ENCODE measurements at places on chromosomes 16 and 17. TPM values are rescaled to one million over a fixed set of nuclear protein-coding genes. Genes with fewer than 3 reads are reported as not detected.

GRCh38 chr16:8581831-8582580 lies 8.3 kb downstream of the TMEM114 start:
- H3K4me3 ChIP-seq, result no peak overlapping the region
- peaks cover 3% of the 10 kb centered on the region for H3K4me1 ChIP-seq
- H3K27ac ChIP-seq, result no peak overlapping the region
- DNase-seq, result no peak
- no peaks in the 10 kb centered on the region for H3K36me3 ChIP-seq

DNA sequence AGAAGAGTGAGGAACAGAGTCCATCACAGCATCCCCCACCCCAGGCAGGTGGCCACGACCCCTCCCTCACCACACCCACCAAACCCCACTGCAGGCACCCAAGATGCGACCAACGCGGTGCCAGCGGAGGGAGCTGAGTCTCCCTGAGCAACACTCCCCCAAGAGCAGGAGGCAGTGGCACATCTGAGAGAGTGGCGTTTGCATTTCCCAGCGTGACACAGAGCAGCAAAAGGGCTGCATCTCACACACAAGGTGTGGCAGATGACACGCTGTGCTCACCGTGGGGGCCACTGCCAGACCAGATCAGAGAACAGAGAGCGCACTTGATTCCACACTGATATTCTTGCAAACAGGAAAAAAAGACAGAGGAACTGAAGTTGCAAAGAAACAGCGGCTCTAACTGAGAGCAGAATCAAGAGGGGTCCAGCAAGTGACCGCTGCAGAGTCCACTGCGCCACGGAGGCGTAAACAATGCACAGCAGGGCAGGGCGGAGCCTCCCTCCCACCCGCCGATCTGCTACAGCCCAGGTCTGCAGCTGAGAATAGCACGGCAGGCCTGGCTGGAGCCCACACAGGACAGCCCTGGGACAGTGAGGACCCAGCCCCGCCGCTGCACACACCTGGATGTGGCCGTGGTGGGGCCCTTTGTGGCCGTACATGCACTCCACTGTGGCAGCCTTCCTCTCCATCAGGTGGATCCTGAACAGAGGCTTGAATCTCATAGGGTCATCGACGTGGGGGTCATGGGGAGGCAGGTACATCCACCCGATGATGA lies 26.0 kb upstream of the C16orf95 start:
- no peaks in the 10 kb centered on the region for H3K27me3 ChIP-seq
- H3K4me1 ChIP-seq, result peaks cover 5% of the 10 kb centered on the region
- H3K27ac ChIP-seq, result no peak overlapping the region
- H3K4me3 ChIP-seq, result no peak overlapping the region
- peaks cover 6% of the 10 kb centered on the region for H3K36me3 ChIP-seq

- H3K4me3 ChIP-seq, result no peak overlapping the region
- peaks cover 7% of the 10 kb centered on the region for H3K4me1 ChIP-seq
- no peak for DNase-seq
- no peaks in the 10 kb centered on the region for H3K27me3 ChIP-seq
These were observed 544.4 kb downstream of the KCNJ2 start for GRCh38 chr17:70713694-70714093.

GRCh38 chr17:63702721-63703015 lies 2.7 kb upstream of the LIMD2 start:
- H3K4me1 ChIP-seq, result peaks cover 24% of the 10 kb centered on the region
- no peak for DNase-seq
- H3K27me3 ChIP-seq, result no peaks in the 10 kb centered on the region
- no peak overlapping the region for H3K27ac ChIP-seq
- H3K4me3 ChIP-seq, result no peak overlapping the region
- H3K36me3 ChIP-seq, result peaks cover 2% of the 10 kb centered on the region

DNA sequence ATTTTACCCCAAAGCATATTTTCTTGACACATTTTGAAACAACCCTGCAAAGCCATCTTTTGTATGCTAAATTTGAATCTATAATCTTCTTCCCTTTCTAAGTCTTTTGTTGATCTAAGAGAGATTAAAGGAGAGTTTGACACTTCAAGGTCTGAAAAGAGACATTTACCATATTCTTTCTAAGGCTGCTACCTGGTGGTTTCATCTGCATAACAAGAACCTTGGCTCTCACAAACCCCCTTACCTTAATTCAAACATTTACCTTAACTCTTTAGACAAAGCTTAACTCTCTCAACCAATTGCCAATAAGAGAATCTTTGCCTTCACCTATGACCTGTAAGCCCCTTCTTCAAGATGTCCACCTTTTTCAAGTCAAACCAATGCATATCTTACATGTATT lies 1143.6 kb downstream of the CDH11 start:
- H3K4me3 ChIP-seq, result no peak overlapping the region
- no peaks in the 10 kb centered on the region for H3K27me3 ChIP-seq
- H3K36me3 ChIP-seq, result no peaks in the 10 kb centered on the region
- no peaks in the 10 kb centered on the region for H3K4me1 ChIP-seq
- DNase-seq, result no peak
- no peak overlapping the region for H3K27ac ChIP-seq

- H3K27me3 ChIP-seq, result no peaks in the 10 kb centered on the region
- no peaks in the 10 kb centered on the region for H3K4me1 ChIP-seq
- no peak overlapping the region for H3K4me3 ChIP-seq
- H3K36me3 ChIP-seq, result no peaks in the 10 kb centered on the region
- H3K27ac ChIP-seq, result no peak overlapping the region
- DNase-seq, result no peak
These were observed 33.8 kb downstream of the ULK2 start for GRCh38 chr17:19833914-19834313.

GRCh38 chr17:29136998-29137730 lies 43.0 kb downstream of the MYO18A start:
- no peaks in the 10 kb centered on the region for H3K4me1 ChIP-seq
- no peak overlapping the region for H3K4me3 ChIP-seq
- no peaks in the 10 kb centered on the region for H3K27me3 ChIP-seq
- no peak for DNase-seq

- no peak overlapping the region for H3K4me3 ChIP-seq
- peaks cover 33% of the 10 kb centered on the region for H3K4me1 ChIP-seq
- H3K27ac ChIP-seq, result peak overlapping the region; percentile 90
These were observed 1.2 kb upstream of the MT2A start for GRCh38 chr16:56607109-56607618.

DNA sequence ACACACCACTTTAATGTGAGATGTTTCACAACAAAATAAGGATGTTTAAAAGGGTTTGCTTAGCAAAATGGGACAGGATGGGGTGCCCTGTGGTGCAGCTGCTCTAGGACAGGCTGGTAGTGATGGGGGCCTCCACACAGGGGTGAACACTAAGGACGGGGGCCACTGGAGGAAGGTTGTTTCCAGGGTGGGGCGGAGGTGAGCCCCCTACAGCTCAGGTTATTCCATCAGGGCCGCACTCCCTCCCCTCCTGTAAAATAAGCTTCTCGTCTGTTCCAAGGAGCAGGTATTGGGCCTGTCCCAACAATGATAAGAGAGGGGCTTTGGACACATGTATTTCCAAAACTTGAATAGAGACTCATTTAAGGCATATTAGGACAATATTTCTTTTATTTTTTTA lies 1.9 kb upstream of the HEXD start:
- H3K36me3 ChIP-seq, result peaks cover 31% of the 10 kb centered on the region
- no peak for DNase-seq
- H3K4me1 ChIP-seq, result no peaks in the 10 kb centered on the region
- no peaks in the 10 kb centered on the region for H3K27me3 ChIP-seq
- no peak overlapping the region for H3K27ac ChIP-seq

DNA sequence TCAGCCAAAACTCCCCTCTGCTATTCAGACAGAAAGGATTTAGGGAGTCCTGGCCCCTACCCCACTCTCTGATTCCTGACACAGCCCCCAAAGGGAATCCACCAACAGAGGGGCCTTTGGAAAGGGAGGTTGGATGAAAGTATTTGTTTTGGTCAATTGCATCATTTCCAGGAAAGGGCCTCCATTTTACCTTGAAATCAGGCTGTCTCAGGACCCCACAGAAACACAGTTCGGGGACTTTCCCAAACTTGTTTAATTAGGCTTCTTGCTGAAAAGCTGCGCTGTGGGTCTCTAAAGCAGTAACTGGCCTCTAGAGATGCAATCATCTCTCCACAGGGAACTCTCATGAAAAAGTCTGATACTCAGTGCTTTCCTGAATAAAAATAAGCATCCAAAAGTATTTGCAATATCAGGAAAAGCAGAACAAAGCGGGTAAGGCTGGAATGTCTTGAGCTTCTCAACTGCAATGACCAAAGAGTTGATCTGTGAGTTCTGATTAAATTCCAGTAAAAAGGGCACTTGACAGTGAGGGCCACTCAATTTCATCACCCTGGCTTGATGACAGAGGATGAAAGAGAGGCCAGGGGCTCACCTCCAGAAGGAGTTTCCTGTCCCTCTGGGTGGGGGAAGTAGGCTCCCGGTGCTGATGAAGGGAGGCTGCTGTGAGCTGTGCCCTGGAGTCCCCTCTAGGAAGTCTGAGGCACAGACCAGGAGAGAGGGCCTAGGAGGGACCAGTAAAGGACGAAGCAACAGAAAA lies 36.3 kb downstream of the LYRM9 start:
- H3K36me3 ChIP-seq, result no peaks in the 10 kb centered on the region
- H3K27me3 ChIP-seq, result no peaks in the 10 kb centered on the region
- no peak for DNase-seq
- H3K4me1 ChIP-seq, result no peaks in the 10 kb centered on the region
- no peak overlapping the region for H3K27ac ChIP-seq

DNA sequence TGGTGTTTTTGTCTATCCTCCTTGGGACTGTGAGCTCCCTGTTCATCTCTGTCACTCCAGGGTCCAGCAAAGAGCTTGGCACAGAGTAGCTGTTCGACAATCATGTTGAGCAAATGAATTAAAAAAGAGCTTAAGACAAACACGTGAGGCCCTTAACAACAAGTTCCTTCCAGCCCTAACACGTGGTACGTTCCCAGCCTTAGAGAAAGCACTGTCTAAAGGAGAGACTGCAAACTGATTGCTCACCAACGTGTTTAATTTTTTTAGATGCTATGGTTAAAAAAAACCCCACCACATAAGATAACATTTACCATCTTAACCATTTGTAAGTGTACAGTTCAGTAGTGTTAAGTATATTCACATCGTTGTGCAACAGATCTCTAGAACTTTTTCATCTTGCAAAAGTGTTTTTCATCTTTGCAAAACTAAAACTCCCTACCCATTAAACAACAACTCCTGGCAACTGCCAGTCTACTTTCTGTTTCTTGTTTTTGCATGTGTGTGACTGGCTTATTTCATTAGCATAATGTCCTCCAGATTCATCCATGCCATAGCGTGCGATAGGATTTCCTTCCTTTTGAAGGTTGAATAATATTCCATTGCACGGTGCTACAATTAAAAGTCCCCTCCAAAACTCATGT lies 28.2 kb downstream of the LAT start:
- no peaks in the 10 kb centered on the region for H3K36me3 ChIP-seq
- no peaks in the 10 kb centered on the region for H3K4me1 ChIP-seq
- no peak for DNase-seq
- H3K27me3 ChIP-seq, result no peaks in the 10 kb centered on the region
- no peak overlapping the region for H3K27ac ChIP-seq

DNA sequence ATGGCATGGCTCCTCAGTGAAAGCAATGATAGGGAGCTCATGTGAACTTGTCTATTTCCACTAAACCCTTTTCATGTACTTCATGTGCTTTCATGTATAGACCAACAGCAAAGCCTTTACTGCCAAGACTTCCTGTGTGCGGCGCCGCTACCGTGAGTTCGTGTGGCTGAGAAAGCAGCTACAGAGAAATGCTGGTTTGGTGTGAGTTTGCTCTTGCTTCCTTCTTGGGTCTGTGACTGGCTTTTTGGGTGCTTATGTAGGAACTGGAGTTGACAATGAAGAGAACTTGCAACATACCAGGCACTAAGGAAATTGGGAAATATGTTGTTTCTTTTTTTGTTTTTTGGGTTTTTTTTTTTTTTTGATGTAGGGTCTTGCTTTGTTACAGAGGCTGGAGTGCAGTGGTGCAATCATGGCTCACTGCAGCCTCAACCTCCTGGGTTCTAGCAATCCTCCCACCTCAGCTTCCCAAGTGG lies 5.7 kb downstream of the SNX11 start:
- no peak overlapping the region for H3K27ac ChIP-seq
- H3K27me3 ChIP-seq, result no peaks in the 10 kb centered on the region
- DNase-seq, result no peak
- H3K36me3 ChIP-seq, result peaks cover 8% of the 10 kb centered on the region

- no peak overlapping the region for H3K4me3 ChIP-seq
- no peaks in the 10 kb centered on the region for H3K36me3 ChIP-seq
- no peaks in the 10 kb centered on the region for H3K4me1 ChIP-seq
- DNase-seq, result no peak
- no peak overlapping the region for H3K27ac ChIP-seq
- H3K27me3 ChIP-seq, result peaks cover 22% of the 10 kb centered on the region
These were observed 19.9 kb downstream of the TLE7 start for GRCh38 chr16:71421911-71422310.

DNA sequence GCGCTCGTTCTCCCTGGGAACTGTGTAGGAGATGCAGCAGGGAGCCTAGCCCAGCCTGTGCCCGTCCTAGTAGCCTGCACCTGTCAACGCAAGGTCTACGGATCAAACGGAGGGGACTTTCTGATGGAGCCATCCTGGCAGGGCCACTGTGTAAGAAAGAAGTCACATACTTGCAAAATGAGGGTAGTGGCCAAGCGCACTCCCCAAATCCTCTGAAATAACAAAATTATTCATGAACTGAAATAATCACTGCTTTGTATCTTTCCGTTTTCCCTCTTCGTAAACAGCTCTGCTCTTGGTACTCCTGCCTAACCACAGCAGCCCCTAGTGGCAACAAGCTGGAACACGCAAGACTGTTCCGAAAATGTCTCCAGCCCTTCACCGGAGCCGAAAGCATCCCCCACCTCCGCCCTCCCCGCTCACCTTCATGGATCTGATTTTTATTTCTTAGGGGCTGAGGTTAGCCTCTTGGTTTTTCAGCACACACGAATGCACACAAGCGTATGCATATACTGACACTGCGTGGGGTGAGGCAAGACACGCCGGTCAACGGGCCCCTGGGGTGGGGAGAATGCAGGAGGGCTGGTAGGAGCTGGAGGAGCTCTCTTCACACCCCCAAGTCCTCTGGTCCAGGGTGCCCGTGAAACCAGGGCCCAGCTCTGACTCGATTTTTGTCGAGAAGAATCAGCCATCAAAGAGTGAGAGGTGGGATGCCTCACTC lies 100.8 kb downstream of the ABCC12 start:
- no peaks in the 10 kb centered on the region for H3K27me3 ChIP-seq
- no peak overlapping the region for H3K4me3 ChIP-seq

DNA sequence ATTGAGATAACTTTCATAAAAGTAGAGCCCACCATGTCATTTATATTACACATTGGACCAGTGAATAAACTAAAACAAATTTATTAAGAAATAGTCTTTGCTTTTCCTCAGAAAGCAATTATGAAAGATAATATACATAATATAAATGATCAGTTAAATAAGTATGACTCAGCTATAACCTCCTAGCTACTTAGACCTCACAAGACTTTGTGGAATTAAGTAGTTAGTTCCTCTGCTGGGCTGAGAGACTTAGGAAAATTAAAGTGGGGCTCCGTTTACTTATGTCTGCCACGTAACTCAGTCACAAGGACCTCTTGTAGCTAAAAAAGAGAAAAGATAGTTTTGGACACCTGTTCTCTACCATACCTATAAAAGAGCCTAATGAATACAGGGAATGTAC lies 76.9 kb downstream of the MRTFB start:
- H3K4me3 ChIP-seq, result no peak overlapping the region
- H3K4me1 ChIP-seq, result no peaks in the 10 kb centered on the region
- H3K27ac ChIP-seq, result no peak overlapping the region
- H3K27me3 ChIP-seq, result no peaks in the 10 kb centered on the region
- H3K36me3 ChIP-seq, result no peaks in the 10 kb centered on the region
- DNase-seq, result no peak

Gene TNFRSF12A
- 16.4 TPM for total RNA-seq

Gene HS3ST4
- 0.20 TPM for total RNA-seq

Gene TNS4
- total RNA-seq, result not detected

Gene NPW
- 3.0 TPM for total RNA-seq

Gene SLC6A2
- not detected for total RNA-seq

Gene CCL7
- not detected for total RNA-seq

Gene ALOX15B
- total RNA-seq, result 14.4 TPM
